Frontal cortex (tissue), 4 donors: ENCODE measurements at places on chromosomes 4 and X.

DNA sequence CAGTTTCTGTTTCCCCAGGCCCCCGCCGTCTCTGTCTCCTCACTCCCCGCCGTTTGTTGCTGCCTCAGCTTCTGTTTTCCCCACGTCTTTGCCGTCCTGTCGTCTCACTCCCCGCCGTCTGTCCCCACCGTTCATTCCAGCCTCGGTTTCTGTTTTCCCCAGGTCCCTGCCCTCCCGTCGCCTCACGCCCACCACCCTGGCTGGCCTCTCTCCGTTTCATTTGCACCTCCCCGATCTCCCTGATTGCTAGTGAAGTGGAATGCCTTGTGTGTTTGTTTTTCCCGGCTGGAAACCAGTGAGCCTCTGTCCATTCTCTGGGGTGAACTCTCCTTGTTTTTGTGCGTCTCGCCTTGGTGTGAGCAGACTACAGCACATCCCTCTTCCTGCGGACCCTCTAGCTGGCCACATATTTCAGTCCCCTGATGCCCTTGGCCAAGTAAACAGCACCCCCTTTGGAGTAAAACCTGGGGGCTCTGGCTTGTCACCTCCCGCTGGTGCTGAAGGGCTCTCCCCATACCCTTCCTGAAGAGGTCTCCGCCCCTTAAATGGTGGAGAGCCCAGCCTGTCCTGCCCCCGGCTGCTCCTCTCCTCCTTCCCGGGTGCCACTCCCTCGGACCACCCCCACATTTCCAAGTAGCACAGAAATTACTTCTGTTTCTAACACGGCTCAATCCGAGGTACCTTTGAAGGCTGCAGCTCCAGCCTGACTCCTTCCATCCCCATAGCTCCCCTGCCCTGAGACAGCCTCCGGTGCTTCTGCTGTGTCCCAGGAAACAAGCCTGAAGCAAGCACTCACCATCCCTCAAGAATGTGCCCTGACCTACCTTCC, 13.2 kb downstream of the TMEM175 start:
- no peak for DNase-seq

GRCh38 chr4:89363786-89364185, 56.2 kb upstream of the GPRIN3 start:
- DNase-seq = no peak

DNA sequence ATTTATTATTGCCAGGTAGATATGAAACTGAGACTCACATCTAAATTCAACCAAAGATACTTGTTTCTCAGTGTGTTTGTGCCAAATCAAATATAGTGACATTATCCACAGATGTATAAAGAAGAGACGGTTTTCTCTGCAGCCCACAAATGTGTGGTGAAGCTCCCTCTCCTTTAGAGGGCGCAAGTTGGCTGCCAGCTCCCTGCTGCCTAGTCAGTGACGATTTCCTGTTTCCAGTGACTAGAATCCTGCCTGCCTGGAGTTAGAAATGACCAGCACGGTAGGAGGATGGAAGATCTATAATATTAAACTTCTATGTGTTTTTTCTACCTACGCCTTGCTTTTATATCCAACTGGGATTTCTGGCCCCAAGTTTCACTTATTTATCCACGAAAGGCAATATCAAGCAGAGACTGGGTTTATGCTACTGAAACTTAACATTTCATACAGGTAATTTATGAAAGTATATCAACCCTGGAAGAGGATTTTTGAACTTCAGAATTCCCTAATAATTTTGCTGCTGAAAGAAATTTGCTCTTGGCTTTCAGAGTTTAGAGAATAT, 1793.7 kb upstream of the TENM3 start:
- no peak for DNase-seq

DNA sequence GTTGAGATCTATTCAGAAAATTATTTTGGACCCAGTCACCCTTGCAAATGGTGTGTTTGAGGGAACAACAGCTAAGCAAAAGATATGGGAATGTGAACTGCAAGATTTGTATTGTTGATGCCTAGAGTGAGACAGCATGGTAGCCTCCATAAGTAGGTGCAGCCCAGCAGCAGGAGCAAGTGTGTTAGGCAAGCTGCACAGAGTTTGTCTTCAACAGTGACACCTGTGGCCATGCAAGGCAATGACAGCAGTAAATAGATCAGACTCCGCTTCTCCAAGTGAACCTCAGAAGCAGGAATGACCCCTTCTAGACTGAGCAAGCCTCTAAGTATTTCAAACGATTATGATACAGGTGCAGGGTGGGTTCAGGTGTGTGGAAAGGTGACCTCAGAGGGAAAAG, 133.4 kb upstream of the MSX1 start:
- DNase-seq = no peak

DNA sequence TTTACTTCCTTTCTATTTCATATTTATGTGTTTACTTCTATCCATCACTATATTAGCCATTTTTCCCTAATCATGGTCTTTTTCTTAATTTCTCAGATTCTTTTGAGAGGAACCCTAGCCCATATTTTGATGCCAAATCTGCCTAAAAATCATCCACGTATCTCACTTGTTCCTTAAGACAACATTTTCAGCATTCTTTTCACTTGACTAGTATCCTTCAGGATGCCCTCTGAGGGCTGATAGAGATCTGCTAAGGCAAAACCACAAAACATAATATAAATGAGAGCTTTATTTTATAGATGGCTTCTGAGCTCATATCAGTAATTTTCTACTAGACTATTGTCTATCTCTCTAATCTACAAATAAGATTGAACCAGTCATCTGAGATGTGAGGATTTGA, 341.9 kb downstream of the GPM6A start:
- no peak for DNase-seq

DNA sequence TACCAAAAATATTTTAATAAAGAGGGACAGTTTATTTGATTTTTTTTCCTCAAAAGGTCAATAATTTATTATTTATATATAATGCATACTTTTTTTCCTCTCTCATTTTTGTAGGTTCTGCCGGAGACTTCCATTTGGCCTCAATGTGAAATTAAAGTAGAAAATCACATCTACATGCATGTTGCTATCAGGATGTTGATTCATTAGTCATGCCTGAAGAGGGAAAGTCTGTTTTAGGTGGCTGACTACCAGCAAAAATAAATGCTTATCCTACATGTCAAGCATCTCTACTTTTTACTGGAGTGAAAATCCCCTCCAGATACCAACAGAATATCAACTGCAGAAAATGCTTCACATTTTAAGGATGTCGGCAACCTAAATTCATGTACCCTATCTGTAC, 41.5 kb downstream of the KIAA0232 start:
- no peak for DNase-seq

DNA sequence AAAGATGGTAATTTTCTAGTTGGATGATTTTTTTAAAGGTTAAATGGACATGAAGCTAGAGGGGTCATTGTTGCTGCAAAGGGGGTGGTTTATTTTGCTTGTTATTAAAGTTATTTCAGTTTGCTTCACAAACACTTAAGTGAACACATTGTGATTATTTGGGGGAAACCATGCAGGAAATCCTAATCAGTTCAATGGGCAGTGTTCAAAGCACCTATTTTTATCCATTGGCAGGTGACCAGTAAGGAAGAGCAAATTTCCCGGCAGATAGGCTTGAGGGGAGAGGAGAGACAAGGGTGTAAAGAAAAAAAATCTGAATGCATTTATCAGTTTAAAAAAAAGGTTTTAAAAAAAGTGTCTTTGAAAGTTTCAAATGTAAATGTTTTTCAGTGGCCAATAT, 17.6 kb downstream of the GPR174 start:
- DNase-seq = no peak

- DNase-seq = no peak
These were observed 683 bp downstream of the MAN2B2 start for GRCh38 chr4:6575503-6576240.

GRCh38 chrX:133933316-133933715, 52.1 kb downstream of the GPC3 start:
- no peak for DNase-seq

DNA sequence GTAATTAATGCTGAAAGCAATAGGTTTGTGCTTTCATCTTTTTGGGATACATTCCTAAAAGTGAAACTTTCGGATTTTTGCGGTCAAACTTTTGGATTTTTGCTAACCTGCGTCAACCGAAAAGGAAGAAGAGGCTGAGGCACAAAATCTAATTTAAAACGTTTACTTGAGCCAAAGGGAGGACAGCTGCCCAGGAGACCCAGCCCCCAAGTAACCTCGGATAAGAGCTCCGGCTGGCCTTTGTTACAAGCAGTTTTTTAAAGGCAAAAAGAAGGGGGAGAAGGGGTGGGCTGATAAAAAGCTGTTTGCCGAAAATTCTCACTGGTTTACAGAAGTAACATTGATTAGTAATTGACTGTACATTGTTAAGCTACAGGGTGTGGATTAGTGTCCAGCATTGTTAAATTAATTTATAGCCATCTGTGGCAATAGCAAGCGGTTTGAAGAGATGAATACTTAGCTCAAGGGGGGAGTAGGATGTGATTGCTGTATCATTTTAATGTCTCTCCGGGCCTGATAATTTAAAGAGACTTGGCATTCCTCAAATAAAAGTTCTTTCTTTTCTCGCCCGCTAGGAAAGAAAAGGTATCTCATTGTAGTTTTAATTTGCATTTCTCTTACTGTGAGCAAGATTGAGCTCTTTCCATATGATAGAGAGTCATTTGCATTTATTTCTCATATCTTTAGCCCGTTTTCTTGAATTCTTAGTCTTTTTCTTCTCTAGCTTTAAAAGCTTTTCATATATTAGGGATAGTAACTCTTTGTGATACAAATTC, 59.1 kb upstream of the USP9X start:
- no peak for DNase-seq

DNA sequence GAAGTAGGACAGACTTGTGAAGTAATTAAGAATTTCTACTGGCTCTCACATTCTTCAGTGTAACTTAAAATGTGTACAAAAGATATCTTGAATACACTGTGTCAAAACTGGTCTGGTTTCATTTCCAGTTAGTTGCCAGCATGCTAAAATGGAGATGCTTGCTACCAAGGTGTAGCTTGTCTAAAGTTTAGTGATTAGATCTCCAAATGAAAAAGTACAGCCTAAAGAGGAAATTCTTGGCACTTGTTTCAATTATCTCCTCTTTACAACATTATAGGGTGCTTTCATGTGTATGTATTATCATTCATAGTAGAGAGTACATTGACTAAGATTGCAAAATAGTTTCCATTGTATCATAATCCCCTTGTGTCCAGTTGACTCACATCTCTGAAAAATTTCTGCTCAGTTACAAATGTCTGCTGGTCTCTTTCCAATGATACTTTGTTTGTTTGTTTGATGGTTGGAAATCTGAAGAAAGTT, 97.3 kb upstream of the SPRY1 start:
- DNase-seq = no peak

DNA sequence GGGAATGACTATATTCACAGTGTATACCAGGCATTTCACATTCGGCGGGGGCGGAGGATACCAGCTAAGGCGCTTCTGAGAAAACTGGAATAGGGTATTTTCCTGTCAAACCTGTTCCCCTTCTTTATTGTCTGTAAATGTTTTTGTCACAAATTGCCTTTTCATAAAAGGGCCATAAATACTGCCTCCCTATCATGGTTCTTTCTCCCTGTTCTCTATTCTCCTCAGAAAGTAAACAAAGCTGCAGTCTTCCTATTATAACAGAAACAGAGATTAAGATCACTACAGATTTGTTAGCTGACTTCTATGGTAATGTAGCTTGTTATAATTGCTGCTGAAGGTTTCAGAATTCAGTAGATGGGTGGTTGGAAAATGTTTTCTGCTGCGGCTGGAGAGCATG, 32.2 kb downstream of the MID2 start:
- DNase-seq = no peak

DNA sequence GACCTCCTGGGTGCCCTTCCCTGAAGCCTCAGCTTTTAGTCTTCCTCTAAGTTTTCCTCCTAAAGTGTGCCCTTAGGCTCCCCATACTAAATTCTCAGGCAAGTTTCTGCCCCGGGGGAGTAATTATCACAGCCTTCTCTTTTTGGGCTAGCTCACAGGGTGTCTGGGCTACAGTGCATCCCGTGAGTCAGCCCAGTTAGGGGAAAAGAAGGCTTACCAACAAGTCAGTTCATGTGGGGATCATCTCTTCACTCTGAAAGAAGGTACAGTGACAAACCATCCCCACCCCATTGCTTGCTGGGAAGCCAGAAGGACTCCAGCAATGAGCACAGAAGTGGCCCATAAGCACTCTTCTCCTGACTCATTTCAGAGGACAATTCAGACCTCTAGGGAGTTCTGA, 134.7 kb upstream of the FAM9C start:
- DNase-seq = no peak

DNA sequence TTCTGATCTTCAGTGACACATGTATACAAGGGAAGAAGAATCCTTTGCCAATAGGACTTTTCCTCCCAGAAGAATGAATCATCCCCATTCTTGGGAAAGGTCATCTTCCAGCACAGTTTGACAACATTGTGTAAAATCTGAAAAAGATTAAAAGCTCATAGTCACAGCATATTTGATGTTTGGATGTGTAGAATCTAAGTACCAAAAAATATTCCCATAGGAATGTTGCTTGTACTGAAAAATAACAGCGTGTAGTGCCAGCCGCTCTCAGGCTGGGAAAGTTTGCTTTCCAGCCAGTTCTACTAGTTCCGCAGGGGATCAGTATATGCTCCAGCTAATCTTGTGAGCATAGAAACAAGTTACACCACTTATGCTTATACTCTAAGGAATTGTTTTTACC, 74.7 kb upstream of the IL13RA1 start:
- no peak for DNase-seq

DNA sequence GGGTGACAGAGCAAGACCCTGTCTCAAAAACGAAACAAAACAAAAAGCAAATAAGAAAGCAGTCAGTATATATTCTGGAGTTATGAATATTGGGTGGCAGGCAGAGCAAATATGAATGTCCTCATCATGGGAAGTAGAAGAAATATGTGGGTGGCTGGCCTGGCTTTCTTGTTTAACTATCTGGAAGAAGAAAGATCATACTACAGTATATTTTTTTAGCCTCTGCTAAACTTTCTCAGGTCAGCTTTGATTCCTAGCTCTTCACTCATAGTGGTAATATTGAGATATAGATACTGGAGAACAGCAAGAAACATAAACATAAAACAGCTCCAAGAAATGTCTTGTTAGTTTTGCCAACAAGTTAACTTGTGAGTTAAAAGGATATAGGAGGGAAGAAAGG, 192.5 kb downstream of the SOWAHB start:
- DNase-seq = no peak

GRCh38 chr4:86484241-86484640, 109.9 kb upstream of the PTPN13 start:
- DNase-seq = no peak

- no peak for DNase-seq
These were observed 37.1 kb downstream of the RGS12 start for GRCh38 chr4:3329887-3330286.

- no peak for DNase-seq
These were observed 165.5 kb upstream of the PDE5A start for GRCh38 chr4:119794113-119794512.
